Activated CD4-positive, alpha-beta T cell treated with anti-CD3 and anti-CD28 coated beads, Interleukin-2, amount 10 ng/mL, durations not matched to agents 7 days and 5 days (primary cell): ENCODE measurements at places on chromosomes 7 and 10. TPM values are rescaled to one million over a fixed set of nuclear protein-coding genes. Genes with fewer than 3 reads are reported as not detected.

Gene IFIT1B
- not detected for total RNA-seq

Gene ELOVL3
- not detected for total RNA-seq

Gene NEBL
- not detected for total RNA-seq

Gene PRPS1L1
- total RNA-seq, result not detected

DNA sequence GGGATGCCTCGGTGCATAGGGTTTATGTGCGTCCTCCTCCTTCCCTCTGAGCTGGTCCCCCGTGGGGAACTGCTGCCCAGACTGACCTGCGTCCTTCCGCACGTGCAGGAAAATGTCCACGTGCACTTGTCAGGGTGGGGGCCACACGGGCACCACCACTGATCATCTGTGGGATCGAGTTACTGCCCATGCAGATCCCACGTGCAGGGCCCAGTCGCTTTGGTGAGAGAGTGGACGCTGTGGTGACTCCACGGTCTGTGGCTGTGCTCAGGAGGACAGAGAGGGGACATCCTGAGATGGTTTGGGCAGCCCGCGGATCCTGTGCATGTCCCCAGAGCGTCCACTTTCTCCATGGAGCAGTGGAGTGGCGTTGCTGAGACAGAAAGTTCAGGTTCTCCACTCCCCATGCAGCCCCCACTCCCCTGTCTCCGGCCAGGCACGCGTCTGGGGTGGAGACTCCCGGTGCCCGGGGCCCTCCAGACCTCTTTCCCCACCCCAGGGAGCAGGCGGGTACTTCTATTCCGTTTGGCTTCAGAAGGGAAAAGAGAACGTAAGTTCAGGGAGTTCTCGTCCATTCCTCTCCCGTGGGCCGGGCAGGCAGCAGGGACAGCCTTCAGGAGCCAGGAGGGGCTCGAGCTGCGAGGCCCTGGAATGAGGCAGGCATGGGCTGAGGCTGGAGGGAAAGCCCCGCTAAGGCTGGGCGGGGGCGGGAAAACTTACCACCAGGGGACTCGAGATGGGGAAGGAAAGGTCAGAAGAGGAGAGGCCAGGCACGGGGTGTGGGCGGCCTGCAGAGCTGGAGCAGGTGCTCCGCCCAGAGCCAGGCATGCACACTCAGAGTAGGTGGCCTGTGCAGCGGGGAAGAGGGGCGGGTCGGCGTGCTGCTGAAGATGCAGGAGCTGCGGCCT is 59.9 kb downstream of the EGFR start:
- no peak for DNase-seq

- DNase-seq, result no peak
Observed at GRCh38 chr10:30792025-30792424, 162.5 kb upstream of the LYZL2 start.

DNA sequence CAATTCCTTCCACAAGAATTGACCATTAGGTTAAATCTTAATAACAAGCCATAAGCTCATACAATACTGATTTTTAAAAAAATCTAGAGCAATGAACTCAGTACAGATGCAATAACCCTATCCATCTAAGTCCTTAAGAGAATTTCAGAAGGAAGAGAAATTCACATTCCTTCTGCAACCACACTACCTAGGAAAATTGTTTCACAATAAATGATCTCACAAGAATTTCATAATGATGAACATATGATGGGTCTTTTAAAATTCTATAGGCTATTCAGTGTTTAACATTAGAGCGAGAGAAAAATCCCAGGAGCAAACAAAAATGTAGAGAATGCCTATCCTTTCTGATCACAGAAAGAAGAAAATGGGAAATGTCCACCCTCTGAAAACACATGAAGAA is 70.0 kb upstream of the MAGI2 start:
- no peak for DNase-seq

- no peak for DNase-seq
Observed at GRCh38 chr10:73816917-73817729, 5.7 kb upstream of the NDST2 start.

DNA sequence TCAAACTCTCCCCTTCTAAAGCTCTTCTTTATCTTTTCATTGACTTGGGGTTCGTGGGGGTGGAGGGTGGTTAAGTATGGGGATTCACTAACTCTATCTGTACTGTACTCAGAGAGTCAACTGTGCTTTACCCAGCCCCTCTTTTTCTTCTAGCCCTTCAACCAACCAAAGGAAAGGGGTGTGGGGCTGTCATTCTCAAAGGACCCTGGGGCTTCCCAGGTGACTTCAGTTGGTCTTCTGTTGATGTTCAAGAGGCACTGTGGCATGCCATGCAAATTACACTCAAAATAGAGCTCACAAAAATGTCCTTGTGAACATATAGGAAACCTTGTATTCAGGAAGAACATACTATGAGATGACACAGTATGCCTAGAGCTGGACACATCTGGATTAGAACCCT is 16.9 kb upstream of the RHOBTB1 start:
- no peak for DNase-seq

DNA sequence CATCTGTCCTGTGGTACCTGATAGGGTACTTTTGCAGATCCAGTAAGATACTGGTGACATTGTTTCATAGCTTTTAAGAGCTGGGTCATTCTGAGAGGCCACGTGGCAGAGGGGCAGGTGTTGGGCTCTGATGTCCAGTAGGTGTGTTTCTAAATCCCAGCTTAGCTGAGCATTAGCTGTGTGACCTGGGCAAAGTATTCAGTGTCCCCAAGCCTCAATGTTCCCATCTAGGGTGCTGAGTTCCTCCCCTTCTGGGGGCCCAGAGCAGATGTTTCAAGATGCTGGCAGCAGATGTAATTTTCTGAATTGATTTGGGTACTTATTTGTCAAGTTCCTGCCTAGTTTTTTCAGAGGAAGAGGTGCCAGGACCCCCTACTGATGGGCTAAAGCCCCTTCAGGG is 52.9 kb downstream of the NEURL1 start:
- DNase-seq, result no peak
